AG04449 (cell line): ENCODE measurements at places on chromosomes 12 and 14.
A peak's percentile ranks its signal among the peaks of the same experiment; 100 is the strongest.

DNA sequence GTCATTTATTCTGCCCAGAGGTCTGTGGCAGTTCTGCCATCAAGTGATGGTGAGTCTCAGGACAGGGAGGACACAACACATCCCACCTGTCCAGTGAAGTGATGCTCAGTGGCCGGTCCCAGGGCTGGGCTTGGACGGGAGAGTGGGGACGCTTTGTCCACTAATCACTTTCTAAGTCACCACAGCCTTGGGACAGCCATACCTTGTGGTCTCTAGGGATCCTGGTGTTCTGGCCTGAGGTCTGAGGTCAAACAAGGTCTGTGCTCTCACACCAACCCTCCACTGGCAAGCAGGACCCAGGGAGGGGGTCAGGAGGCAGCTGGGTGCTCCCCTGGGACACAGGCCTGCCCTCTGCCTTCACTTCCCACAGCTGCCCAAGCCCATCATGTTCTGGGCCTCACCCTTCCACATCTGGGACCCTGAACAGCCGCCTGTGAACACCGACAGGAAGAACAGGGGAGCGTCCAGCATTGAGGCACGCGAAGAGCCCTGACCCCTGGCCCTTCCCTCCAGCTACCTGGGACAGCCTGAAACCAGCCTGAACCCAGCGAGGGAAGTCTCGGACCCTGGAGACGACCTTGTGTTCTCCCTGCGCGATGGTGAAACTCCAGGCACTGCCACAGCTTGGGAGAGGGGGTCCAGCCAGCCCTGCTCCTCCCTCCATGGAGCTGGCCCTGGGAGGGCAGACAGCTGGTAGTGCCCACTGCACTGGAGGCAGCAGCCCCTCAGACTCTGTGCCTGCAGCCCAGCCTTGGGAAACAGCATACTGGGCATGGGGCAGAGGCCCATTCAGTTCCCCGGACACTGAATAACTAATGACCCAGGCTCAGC, 19.7 kb upstream of the GPR132 start:
- no peak for DNase-seq

GRCh38 chr12:103880299-103881142, 39.5 kb upstream of the NT5DC3 start:
- no peak for DNase-seq

GRCh38 chr12:131383291-131383690, 327.6 kb upstream of the SFSWAP start:
- DNase-seq = no peak

GRCh38 chr14:61547186-61548069, 147.9 kb upstream of the HIF1A start:
- DNase-seq = peak; percentile 83

DNA sequence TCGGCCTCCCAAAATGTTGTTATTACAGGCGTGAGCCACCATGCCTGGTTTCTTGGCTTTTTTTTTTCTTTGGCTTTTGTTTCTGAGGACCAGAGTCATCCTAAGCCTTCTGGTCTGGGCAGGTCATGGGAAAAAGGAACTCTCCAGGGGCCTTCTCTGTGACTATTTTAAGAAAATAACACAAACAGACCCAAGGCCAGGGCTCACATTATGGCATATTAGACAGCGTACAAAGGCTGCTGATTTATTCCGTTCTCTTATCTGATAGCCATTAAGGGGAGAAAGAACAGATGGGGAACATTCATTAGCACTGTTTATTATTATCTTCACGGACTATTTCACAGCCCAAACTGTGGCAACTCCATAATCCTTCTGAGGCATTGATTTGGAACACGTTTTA, 28.8 kb upstream of the MANSC4 start:
- no peak for DNase-seq

DNA sequence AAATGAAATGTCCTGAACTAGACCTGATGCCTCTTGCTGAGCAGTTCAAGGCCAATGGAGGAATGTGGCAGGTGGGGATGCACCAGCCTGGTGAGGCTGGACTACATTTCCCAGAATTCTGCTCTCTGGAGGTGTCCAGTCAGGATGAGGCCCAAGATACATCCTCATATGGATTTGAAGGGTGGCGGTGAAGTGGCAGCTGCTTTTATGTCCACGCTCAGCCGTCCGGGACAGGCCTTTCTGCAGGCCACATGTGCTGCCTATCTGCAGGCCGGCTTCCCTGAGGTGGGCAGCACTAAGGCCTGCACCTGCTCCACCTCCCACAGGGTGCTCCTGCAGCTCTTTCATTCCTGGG, 230.2 kb downstream of the BCL11B start:
- no peak for DNase-seq

DNA sequence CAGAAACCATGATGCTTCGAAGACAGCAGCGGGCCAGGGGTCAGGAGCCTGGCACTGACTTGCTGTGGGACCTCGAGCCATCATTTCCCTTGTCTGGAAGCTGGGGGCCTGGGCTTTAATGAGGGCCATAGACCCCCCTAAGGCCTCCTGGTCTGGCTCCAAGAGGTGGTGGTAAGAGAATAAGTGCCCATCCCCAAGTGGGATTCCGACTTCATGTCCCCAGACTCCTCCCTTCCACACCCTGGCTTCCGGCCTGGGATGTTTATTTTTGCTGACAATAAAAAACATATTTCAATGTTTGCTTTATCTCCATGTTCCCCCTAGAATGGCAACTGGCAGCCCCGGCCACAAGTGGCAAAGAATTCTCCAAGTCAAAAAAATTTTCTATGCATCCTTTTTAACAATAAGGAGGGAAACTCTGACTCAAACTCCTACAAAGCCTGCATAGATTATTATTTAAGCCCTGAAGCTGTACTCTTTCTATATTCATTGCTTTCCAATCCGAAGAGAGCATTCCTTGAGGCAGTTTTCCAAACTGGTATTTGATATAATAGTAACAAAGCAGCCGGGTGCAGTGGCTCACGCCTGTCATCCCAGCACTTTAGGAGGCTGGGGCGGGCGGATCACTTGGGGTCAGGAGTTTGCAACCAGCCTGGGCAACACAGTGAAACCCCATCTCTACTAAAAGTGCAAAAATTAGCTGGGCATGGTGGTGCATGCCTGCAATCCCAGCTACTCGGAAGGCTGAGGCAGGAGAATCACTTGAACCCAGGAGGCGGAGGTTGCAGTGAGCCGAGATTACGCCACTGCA, 84.0 kb downstream of the ITPK1 start:
- DNase-seq = no peak

DNA sequence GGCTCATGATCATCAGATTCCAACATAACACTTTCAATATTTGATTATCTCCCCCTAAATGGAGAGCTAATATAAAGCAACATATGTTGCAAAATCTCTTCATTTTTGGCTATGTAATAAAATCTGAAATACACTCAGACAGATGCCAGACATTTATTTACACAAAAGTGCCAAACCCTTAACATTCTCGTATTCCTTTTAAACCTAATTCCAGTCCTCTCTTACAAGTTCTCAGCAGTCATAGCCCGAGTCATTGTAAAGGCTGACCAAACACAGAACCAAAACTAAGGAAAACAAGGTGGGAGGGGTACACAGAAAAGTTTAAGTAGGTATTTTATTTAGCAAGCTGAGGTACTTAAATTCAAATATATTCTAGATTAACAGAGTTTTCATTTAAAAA, 81.4 kb downstream of the LRP6 start:
- DNase-seq = no peak

DNA sequence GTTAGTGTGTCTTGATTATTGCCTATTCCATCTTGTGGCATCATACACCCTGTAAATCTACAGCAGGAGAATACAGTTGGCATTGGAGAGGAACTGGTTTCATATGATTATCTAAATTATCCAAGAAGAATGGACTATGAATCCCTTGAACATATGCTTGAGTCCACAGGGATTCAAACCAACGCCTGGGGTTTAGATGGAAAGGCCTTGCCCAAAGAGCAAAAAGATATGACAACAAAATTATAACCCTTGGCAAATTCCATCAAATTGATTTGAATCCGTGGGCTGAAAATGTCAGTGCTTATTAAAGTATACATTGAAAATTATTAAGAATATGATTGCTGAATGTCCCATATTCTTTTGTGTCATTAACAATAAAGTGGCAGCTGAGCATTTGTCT, 108.2 kb downstream of the PDE3A start:
- DNase-seq = no peak
